ENCODE measurements at places on chromosomes 2 and 18.

- no peak for DNase-seq
Measured at GRCh38 chr18:74949611-74950010, 259.3 kb downstream of the PTGR3 start.

DNA sequence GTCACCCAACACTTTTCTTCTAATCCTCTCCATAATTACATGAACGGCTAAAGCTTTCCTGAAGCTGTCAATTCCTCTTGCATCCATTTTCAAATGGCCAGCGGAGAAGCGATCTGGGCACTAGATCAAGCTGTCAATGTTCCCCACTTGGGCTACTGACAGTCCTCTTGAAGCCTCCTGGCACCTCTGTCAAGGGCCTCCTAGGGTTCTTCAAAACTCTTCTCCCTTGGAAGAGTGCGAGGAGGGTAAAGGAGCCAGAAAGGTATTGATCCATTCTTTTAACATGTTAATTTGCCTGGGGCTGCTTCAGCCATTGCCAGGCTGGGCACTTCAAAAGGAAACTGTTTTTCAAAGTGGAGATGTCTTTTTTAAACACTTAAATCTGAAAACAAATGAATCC lies 19.8 kb downstream of the EPHA4 start:
- DNase-seq, result no peak

DNA sequence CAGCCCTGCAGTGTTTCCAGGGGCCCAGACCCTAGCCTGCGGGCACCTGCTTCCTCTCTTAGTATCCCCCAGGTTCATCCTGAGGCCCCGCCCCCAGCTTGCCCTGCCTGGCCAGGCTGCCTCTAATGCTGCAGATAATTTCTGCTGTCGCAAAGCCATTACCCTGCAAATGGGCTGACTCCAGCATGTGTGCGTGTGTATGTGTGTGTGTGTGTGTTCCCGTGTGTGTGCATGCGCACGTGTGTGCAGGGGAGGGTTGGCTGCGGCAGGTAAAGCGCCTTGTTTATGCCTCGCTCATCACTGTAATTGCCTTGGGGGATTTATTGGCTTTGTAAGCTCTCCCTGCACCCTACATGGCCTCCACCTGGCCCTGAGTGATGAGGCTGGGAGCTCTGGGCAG lies 7.6 kb upstream of the PRSS56 start:
- DNase-seq, result no peak

DNA sequence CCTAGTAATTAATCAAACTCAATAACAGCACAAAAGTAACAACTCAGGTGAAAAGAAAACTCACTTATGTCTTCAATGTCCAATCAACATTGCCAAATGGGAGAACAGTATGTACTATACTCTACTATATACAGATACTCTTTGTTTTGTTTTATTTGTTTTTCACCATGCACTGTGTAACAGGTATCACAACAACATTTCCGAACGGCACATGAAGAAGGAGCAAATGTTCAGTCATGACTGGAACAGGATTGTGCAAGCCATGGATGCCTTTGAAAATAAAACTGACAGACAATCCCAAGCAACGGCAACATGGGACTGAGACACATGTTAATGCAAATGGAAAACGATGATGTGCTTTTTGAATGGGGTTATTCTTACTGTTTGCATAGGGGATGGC lies 334.9 kb upstream of the THUMPD2 start:
- no peak for DNase-seq

GRCh38 chr2:70670626-70671025 lies 97.4 kb downstream of the ADD2 start:
- DNase-seq, result no peak

- DNase-seq, result no peak
Measured at GRCh38 chr2:11187731-11188130, 32.5 kb downstream of the SLC66A3 start.

GRCh38 chr18:906416-907114 lies 1.9 kb downstream of the ADCYAP1 start:
- no peak for DNase-seq

DNA sequence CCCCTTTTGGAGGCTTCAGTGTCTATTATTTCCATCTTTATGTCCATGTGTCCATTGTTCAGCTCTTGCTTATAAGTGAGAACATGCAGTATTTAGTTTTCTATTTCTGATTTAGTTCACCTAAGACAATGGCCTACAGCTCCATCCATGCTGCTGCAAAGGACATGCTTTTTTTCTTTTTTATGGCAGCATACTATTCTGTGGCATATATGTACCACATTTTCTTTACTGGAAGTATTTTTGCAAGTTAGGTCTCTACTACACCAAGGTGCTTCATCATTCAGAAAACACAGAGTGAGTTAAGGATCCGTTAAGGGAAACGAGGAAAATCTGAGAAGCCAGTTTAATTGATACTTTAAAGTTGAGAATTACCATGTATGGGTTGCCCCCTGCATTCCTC lies 297.2 kb downstream of the CDCA7 start:
- no peak for DNase-seq

DNA sequence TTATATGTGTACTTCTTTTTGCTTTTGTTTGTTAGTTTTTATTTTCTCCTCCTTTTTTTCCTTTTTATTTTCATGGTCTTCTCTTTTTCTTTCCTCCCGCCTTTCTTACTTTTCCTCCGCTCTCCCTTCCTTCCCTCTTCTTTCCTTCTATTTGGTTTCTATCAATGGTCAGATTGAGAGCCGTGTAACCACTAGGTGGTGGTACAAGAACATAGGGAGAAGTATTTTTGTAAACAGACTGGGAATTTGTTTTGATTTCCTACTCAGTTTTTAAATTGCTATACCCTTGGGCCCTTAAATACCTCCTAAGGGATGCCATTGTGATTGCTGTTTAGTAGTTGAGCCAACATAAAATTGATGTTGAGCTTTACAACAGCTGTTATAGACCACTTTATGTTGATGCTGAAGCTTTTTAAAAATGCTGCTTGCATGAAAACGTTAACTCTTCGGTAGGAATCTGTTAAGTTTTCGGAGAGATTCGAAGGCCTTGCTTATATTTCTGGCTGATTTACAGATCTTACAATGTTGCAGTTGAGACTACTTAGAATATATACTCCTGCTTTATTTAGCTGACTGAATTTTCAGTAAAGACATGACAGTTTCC lies 124.2 kb downstream of the UBE2E3 start:
- no peak for DNase-seq

DNA sequence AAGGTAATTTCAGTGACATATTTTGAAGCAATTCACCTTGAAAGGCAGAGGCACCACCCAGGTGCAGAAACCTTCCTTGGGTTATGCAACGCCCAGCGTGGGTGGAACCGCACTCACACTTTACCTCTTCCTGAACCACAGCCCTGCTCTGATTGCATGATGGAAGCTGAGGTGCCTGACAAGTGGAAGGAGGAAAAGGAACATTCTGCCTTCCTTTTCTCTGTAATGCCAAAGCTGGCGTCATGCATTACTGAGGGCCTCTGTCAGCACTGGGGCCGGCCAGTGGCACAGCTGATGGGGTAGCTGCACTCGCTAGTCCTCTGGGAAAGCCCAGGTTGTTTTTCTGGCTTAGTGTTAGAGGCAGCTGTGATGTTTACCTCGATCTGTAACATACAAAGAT lies 266.5 kb downstream of the NEDD4L start:
- DNase-seq, result peak; percentile 11

DNA sequence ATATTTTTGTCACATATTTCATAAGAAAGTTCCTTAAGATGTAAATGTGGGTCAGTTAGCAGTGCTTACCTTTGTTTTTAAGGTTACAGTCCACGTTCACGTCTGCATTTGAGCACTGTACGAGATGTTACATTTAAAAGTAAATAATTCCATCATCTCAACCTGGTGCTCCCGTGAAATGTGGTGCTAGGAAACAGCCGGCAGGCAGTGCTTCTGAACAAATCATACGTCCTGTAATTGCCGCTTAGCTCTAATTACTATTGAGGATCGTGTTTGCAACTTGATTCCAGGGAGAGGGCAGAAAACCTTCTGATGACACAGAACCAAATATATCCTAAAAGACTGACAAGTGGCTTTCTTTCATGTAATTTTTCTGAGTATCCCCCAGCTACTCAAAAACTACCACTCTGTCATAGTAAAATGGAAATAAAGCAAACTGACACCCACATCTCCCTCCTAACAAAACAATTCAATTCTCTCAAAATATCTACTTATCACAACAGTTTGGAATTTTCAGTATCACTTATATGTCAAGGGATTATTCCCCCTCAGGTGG lies 297.8 kb upstream of the SESTD1 start:
- DNase-seq, result no peak

DNA sequence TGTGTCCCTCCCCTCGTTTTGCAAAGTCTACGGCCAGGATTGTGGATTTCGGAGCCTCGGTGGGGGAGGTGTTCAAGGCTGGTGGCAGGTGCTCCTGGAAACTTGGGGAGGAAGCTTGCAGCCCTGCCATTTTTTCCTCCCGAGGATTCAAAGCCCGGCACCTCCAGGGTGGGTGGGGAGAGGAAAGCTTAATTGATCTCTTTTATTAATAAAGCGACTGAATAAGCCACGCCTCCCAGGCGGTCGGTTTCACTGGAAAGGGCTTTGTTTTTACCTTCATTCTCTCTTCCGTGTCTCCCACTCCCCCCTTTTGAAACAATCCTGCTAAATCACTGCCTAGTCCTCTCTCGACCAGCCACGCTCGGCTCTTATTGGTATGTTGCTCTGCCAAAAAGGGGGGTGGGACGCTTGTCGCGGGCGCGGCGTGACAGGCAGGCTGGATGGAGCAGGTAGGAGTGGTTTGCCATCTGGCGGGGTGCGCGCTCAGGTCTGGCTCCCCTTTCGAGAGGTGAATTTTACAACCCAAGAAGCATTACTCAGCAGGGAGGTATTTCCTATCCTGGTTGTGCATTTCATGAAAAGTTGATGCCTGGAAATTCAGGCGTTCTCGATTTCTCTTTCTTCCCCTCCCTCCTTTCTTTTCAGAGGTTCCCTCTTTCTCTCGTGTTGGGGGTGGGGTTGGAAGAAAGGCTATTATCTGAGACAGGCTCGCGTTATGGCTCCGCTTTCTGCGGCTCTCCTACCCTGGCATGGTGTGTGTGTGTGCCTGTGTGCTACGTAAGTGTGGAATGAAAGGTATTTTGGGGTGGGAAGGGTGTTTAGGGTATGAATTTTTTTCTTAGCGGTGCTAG lies 1.4 kb downstream of the NEDD4L start:
- no peak for DNase-seq

DNA sequence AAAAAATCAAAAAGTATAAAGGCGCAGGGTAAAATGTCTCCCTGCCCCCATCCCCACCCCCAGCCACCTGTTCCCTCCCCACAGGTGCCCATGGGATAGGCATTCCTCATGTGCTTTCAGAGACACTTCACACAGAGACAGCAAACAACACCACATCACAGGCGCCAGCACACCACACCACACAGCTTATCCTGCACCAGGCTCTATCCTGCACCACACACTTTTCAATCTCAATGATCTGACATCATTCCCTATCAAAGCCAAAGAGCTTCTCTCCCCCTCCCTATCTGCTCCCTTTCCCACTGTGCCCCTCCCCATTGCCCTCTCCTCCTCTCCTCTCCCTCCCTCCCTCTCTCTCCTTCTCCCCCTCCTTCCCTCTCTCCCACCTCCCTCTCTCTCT lies 15.5 kb downstream of the FAM178B start:
- no peak for DNase-seq

DNA sequence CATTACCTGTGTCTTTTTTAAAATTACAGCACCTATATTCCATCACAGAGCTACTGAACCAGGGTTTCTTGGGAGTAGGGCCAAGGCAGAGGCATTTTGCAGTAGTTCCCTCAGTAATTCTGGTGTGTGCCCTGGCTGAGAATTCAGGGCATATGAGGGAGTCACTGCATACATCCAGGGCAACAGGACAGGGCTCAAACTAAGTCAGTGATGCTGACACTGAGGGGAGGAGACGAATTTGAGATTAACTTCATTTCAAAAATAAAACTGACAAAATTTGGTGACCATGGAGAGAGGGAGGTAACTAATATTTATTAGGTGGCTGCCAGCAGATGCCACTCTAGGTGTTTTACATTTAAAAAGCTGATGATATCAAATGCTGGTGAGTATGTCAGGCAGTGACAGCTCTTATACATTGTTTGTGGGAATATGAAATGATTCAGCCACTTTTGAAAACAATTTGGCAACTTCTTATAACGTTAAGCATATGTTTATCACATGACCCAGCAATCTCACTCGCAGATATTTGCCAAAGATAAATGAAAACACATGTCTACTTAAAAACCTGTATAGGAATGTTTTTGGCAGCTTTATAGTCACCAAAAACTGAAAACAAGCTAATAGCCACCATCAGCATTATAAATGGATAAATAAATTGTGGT lies 20.3 kb downstream of the STRADB start:
- DNase-seq, result no peak

GRCh38 chr2:17416884-17417391 lies 101.3 kb downstream of the RAD51AP2 start:
- DNase-seq, result no peak

DNA sequence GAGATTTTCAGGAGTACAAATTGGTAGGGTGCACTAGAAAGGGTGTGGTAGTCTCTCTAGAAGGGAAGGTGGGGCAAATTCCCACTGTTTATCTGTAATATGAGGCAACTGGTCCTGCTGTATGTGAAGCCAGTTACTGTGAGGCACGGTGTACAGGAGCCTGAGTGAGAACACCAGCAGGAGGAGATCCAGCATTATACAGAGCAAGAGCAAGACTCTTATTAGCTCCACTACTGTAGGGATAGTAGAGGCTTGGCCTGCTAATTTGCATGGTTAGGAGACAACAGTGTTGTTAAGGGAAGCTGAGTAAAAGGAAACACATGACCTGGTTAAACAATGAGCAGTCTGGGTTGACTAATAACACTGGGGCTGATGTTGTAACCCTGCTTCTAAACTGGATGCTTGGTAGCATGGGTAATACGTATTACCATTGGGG lies 76.3 kb upstream of the WDSUB1 start:
- DNase-seq, result no peak

DNA sequence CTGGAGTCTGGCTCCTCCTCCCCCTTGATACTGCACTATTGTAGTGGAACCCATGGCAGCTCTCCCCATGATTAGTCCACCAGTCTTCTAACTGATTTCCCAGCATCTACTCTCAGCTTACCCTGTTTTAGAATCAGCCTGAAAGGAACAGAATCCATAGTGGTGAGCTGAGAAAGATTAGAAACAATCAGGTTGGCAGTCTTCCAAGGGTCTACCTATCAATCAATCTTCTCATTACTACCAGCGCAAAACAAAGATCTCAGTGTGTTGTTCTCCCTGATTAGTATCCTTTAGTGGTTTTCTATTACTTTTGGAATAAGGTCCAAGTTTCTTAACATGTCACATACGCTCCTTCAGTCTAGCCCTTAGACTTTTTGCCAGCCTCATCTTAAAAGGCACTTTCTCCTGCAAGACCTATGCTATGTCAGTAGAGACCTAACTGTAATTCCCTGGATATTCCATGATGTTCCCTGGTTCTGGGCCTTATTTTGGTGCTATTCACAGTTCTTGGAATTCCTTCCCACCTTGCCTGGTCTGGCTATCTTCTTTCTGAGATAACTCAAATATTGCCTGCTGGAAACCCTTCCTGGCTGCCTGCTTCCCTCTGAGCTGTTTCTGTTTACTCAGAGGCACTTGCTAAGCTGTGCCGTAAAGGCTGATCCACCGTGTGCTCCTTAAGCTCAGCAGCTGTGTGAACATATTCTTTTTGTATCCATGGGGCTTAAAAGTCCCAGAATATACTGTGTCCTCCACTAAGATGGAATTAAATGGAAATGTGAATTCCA lies 32.6 kb downstream of the LAMA3 start:
- DNase-seq, result no peak
